ENCODE measurements at places on chromosomes 12 and 14.

- no peak for DNase-seq
Observed at GRCh38 chr12:27859648-27860047, 79.6 kb upstream of the MANSC4 start.

- no peak for DNase-seq
Observed at GRCh38 chr14:60646226-60646818, 3.0 kb downstream of the SIX1 start.

DNA sequence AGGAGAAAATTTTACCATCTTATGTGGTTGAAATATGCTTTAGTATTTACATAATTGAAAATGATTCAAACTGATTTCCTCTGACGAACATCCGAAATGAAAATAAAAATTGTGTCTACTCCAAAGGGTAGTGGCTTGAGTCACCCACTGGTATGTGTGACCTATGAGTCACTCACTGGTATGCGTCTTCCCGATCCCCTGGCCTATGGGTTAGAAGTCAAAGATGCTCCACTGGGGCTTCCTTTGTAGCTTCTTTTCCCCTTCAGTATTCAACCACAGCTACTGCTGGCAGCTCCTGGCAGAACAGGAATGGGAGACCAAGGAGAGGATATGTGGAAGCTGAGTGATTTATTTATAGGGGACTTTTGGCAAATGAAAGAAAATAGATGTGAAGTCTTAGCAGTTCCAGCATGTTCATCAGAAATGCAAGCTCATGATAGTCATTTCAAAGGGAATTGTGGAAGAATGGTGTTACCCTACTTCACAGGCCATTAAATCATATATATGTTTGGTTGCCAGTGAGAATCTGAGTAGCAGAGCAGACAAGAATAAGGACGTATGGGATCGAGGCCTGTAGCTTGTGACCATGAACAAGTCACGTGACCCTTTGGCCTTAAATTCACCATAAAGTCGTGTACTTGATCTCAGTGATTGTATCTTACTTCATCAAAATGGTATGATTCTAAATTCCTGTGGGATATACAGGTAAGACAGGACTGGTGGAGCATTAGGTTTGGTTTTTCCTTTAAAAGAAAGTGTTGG, 108.3 kb downstream of the CRADD start:
- no peak for DNase-seq

DNA sequence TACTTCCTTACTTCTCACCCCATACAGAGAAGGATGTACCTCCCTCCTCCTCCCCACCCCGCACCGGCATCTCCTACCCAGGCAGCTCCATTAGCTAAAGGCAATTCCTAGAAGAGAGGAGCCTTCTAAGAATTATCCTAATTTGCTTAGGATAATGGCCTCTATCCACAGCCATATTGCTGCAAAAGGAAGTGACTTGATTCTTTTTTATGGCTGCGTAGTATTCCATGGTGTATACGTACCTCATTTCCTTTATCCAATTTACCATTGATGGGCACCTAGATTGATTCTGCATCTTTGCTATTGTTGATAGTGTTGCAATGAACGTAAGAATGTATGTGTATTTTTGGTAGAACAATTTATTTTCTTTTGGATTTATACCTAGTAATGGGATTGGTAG, 189.7 kb downstream of the PCNX1 start:
- no peak for DNase-seq

DNA sequence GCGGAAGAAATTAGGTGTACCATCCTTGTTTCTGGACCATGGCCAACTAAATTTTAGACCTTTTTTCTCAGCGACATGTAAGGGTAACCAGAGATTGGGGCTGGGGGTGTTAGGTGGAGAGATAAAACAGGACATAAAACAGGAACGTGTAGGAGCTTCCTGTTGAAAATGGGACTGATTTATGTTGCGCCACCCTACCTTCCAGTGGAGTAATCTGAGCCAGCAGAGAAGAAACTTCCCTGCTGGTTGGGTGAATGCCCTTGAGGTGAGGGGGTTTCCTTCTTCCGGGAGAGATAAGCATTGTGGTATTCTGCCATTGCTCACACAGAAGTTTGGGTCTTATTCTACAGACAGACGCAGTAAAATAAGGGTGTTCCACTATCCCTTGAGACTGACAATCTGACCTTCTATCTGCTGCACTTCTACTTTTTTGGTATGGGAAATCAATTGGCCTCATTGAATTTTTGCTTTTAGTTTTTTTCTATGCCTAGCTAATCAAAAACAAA, 417.6 kb downstream of the PCNX1 start:
- DNase-seq = no peak

DNA sequence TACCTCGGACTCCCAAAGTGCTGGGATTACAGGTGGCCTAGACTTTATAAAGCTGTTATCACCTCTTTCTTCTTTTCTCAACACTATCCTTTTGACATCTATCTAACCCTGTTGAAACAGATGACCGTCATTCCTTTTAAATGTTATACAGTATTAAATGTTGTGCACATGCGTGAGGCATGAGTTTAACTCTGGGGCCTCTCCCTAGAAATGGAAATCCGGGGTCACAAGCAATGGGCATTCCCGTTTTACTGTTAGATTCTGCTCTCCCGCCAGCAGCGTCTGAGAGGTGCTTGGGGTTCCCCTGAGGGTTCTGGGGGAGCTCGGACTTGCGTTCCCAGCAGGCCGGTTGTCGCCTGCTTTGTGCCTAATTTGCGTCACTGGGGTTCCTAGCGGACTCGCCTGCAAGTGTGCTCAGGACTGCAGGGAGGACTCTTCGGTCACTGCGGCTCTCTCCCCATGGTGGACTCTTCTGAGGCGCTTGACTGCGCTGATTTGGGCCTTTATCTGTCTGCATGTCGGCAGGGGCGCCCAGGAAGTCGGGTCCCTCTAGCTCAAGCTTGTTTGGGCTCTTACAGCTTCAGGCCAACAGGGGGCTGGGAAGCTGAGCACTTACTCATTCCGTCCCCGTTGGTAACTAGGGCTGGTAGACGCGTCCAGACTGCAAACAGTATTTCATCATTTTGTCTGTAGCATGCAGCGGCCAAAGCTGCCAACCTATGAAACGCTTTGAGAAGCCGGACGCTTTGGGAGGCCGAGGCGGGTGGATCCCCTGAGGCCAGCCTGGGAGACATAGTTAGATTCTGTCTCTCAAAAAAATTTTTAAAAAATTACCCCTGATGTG, 1.2 kb upstream of the RAN start:
- peak; percentile 90 for DNase-seq

- no peak for DNase-seq
Observed at GRCh38 chr12:119409043-119409442, 74.5 kb downstream of the CCDC60 start.

DNA sequence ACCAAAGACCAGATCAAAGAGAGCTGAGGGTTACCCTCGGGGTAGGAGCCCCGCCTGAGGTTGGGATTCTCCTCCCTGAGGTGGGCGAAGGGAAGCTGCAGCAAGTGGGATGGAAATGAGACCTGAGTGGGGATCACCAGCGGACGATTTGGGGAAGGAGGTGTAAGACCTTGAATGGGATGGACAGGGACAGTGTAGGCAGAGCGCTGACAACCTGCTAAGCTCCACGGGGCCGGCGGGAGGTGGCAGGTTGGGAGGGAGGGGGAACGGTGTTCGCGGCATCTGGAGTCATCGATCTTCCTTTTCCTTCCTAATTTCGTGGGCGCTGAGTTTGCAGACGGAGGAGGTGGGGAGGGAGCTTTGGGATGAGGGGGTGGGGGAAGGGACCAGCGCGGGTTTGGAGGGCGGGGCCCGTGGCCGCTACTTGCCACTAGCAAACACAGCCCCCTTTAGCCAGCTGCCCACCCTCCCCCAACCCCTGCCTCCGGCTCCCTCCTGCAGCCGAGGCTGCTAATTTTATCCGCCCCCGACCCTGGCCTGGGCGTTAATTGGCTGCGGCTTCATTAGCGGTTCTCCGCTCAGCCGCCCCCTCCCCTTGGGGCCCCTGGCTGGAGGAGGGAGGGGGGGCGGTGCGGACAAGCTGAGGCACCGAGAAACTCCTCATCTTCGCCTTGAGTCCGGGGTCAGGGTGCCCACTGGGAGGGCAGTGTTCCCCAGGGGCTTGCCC, 2.8 kb upstream of the SHMT2 start:
- DNase-seq = no peak

GRCh38 chr12:69881771-69882170, 56.7 kb downstream of the MYRFL start:
- DNase-seq = no peak

DNA sequence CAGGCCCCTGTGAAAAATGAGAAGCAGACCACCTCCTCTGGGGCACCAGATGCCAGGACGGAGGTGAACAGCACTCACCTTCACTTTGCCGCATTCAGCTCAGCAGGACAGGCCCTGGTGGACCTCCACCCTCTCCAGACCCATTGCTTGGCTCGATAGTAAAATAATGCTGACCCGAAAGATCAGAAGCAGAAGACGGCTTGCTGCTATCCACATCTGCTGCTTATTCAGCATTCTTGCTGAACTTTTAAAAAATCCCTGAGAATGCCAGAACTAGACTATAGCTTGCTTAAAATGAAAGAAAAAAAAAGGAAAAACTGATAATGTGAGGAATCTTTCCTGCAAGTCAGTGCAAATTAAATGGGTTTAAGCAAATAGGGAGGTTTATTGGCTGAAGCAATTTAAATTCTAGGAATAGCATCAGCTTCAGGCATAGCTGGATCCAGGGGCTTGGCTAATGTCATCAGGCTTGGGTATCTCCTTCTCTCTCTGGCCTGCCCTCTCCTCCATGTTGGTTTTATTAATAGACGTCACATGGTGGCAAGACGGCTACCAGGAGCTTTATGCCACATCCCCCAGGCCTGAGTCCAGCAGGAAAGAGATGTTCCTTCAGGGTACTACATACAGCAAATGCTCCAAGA, 137.9 kb downstream of the SCARB1 start:
- DNase-seq = no peak

DNA sequence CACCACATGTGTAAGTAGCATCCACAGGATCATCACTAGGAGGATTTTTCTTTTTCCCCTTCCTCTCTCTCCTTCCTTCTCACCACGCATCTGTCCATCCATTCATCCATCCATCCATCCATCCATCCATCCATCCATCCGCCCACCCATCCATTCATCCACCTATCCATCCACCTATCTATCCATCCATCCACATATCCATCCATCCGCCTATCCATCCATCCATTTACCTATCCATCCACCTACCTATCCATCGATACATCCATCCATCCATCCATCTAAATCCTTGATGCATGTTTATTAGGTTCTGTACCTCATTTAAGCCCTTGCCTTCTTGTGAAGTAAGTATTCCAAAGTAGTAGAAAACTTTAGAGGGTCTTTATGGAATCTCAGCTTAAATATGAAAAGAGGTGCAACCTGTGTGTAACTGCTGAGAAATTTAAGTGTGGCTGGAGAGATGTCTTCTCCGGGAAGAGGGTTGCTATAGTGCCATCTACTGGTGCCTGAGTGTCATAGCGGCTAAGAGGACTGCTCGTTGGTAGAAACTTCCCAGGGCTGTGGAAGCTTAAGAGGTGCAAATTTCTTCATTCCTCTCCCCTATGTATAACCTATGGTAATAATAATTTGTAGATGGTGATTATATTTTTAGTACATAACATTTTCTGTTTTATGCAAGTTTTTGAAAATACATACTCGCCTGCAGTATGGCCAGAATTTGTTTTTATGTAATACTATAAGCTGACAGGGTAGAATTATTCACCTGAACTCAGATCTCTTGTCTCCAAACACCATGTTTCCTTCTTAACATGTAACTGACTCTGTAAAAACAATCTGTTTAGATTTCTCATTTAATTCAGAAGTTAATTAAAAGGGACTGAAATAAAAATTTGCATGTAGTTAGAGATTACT, 46.0 kb downstream of the MYO1H start:
- peak; percentile 56 for DNase-seq

GRCh38 chr12:51749206-51749985, 99.1 kb downstream of the FIGNL2 start:
- no peak for DNase-seq

GRCh38 chr14:68291820-68292219, 472.2 kb downstream of the RAD51B start:
- DNase-seq = no peak

GRCh38 chr12:81872400-81872799, 113.2 kb upstream of the PPFIA2 start:
- DNase-seq = no peak

- no peak for DNase-seq
Observed at GRCh38 chr14:32020882-32021281, 56.2 kb upstream of the ARHGAP5 start.

- no peak for DNase-seq
Observed at GRCh38 chr12:31118347-31119191, 44.9 kb downstream of the DDX11 start.

- DNase-seq = no peak
Observed at GRCh38 chr14:34098985-34099349, 148.1 kb upstream of the EGLN3 start.

DNA sequence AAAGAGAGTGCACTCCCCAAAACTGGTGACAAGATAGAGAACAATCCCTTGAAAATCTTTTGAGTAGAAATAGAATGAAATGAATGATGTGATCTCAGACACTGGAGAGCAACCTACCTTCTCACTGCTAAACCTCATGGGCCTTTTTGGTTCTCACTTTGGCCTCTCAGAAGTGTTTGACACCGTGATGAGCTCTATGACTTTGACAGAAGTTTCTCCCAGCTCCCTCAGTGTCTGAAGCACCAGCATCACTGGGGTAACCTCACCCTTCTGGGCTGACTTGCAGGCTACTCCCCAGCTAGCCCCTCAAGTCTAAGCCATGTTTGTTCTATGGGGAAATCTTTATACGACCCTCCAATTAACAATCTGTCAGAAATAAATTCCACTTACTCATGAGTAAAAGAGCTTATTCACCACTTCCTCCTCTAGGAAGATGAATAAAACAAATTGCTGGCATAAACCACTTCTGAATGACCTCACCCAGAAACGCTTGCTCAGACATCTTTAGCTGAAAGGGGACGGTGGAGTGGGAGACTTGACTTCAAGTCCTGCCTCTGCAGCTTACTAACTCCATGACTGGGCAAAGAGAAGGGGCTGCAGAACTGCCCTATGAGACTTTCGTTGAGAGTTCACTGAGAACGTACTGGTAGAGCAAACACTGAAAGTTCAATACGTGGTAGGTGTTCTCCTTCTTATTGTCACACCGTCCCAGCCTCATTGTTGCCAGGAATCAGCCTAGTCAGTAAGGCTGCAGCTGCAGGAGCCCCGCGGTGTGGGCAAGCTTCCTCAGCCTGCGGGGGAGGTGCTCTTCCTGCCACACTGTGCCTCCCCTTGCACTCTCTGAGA, 46.5 kb downstream of the ST8SIA1 start:
- DNase-seq = no peak
